ENCODE measurements at places on chromosomes 4 and X.

- DNase-seq = peak; percentile 72
Observed at GRCh38 chrX:39859991-39860861, 237.5 kb downstream of the BCOR start.

DNA sequence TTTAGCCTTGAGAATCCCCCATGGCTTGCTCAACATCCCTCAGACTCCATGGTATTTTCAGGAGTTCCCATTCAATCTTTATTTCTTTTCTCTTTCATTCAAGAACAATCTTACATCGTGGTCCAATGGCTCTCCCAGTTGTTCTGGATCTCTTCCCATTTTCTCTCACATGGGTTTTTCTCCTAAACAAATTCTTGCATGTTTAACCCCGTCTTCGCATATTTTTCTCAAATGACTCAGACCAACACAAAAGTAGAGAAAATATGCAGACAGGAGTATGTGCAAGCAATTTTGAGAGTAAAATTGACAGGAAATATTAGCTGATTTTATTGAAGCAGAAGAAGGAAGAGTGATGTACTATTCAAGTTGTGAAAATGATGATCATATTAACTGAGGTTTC, 396.4 kb upstream of the TRAM1L1 start:
- DNase-seq = no peak

DNA sequence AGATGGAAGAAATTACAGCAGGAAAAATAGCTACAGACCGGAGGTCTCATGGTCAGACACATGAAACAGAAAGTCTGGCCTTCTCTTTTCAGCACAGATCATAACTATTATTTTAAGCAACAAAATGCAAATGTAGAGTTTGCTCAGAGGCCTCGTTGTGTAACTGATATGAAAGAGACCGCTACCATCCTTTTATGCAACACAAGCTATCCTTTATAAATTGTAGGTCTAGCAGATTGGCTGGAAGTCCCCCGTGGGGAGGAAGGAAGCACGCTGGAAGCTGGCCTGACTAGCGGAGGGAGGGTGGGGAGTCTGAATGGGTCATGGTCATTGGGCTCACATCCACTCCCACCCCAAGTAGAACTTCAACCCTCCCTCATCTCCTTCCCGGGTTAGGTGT, 27.7 kb downstream of the DMP1 start:
- no peak for DNase-seq

DNA sequence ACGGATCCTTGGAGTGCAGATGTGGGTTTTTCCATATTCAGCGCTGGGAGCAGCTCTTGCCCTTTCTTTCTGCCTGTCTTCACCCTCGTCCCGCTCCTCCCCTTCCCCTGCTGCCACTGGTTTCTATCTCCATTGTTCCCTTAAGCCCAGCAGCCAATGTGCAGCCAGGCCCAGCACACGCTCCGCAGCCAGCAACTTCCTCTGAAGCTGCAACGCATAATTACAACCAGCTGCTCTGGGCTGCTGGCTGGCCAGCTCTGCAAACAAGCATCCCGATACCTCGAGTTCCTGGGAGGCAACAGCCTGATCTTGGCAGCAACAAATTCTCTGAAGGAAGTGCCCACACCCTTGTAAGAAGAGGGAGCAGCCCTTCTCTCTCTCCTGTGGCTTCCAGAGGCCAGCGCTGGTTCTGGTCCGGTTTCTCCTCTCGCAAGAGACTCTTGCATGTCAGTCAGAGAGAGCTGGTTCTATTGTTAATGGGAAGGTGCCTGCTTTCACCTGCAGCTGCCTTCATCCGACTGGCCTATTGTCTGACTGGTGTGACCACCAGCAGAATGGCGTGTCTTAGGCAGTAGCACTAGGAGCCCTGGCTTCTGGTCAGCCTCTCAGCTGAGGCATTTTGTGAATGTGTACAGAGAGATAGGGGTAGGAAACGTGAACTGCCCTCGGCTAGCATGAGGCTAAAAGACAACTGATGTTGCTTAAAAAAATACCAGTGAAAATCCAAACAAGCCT, 83.8 kb upstream of the MAML3 start:
- DNase-seq = no peak

- no peak for DNase-seq
Observed at GRCh38 chr4:8004066-8004465, 64.4 kb upstream of the AFAP1 start.

GRCh38 chr4:5796976-5797375, 86.0 kb downstream of the EVC start:
- DNase-seq = no peak

- no peak for DNase-seq
Observed at GRCh38 chr4:86653237-86653865, 59.2 kb downstream of the PTPN13 start.

GRCh38 chr4:118954246-118954645, 65.6 kb downstream of the SYNPO2 start:
- no peak for DNase-seq

DNA sequence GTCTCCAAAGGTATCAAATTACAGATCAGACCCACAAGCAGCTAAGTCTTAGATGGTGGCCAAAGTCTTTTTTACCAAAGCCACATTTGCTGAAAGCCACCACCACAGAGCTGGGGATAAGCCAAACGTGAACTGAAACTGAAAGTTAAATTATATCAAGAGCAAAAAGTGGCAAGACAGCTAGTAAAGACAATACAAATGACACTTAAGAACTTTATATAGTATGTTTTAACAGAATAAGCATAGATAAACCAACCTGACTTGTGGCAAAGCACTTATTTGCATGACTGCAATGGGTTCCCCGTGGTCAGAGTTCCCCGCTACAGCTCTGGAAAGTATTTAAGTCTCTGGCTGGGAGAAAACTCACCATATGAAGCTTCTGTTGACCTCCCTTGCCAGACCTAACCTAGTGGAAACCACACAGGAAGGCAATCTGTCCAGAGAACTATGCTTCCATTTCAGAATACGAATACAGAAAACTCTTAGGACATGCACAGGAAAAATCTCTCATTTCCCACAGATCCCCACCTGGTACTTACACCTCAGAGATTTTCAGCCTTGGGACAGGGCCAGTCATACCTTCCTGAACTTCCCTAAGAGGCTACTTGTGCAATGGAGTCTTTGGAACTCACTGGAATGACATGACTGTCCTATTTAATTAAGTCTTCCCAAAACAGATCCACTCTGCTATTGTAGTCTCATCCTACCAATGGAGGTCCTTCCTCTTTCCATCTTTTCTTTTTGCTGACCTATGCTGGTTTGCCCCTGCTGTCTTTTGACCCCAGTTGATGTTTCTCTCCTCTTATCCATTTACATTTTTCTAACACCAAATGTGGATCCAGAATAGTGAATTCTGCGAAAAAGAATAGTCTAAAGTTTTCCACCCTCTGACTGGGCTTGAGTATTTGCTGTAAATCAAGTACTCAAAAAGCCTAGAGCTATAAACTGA, 225.1 kb downstream of the NR3C2 start:
- no peak for DNase-seq

GRCh38 chr4:6291784-6292297, 22.2 kb downstream of the WFS1 start:
- DNase-seq = no peak

DNA sequence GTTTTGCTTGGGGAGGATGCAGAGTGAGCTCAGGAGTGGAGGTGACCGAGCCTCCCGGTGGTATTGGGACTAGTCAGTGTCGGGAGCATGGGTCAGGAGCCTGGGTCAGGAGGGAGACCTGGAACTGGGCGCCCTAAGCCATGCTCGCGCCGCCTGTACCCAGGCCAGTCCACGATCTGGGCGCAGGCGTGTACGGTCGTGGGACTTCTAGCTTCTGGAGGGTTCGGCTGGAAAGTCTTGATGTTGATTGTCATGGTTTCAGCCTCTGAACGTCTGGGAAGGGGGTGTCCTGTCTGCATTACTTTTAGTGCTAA, 244 bp downstream of the EIF2S3 start:
- DNase-seq = no peak

DNA sequence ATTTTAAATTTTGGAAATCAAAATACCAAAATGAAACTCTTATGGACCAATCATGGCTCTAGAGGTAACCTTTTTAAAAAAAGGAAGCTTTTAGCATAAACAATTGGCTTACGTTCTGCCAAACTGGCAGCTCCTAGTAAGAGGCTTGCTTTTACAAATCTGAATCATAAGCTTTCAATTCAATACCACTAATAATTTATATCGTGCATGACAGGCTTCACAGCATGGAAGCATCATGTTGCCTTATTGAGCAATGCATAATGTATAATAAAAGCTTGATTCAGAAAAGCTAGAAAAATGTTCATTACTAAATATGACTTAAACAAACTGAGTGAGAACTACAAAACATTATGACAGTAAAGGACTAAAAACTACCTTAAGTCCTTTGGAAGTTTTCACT, 280.9 kb downstream of the IQCM start:
- no peak for DNase-seq

- DNase-seq = no peak
Observed at GRCh38 chrX:35700121-35700520, 98.0 kb upstream of the MAGEB16 start.

- no peak for DNase-seq
Observed at GRCh38 chrX:57528670-57529255, 63.0 kb upstream of the ZXDB start.

GRCh38 chr4:68346461-68346860, 3.4 kb downstream of the YTHDC1 start:
- no peak for DNase-seq

DNA sequence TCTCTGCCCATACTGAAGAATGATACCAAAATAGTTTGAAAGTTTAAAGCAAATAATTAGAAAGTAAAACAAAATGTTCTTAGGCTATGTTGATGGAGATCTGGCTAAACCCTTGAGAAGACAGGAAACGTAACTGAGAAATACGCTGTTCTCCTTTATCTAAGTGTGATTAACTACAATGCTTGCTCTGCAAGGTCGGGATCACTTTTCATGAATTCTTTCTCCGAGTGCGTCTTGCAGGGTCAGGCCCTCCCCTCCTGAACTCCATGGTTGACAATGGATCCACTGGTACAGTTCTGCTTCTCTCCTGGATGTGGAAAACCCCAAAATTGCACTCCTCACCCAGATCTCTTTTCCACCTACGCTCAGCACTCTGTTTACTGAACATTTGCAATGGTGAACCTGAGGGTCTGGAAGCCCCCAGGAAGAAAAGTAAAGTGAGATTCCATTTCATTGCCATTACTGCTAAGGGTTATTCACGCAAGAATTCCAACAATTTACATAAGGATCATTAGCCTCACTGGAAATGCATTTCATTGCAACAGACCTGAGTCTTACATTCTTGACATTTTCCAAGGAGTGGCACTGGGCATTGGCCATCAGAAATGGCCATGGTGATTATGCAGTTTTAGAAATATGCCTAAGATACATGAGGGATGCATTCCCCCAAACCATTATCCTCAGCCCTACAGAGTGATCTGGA, 24.6 kb upstream of the WWC2 start:
- DNase-seq = no peak

GRCh38 chr4:69860521-69861298, 765 bp upstream of the SULT1E1 start:
- DNase-seq = no peak

- no peak for DNase-seq
Observed at GRCh38 chrX:698206-698605, 67.6 kb downstream of the SHOX start.

- no peak for DNase-seq
Observed at GRCh38 chr4:90544532-90545045, 417.4 kb downstream of the CCSER1 start.

DNA sequence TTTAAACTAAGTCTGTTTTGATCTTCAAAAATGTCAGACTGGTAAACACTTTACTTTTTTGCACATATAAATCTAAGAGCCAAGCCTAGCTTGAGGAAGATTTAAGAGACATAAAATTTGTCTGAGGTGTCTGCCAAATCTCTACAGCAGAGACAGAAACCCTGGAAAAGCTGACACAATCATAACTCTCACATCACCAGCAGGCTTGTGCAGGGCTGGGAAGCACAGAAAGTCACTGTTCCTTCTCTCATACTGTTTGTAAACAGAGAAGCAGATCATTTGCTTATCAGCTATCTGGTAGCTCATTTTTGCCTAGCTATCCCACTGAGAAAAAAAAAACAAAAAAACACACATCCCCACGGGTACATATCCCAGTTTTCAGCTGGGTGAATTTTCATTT, 7.0 kb downstream of the ENOX2 start:
- no peak for DNase-seq

- no peak for DNase-seq
Observed at GRCh38 chr4:113643505-113643904, 118.0 kb downstream of the CAMK2D start.

Measured in activated T-cell treated with anti-CD3 and anti-CD28 coated beads, Interleukin-2, amount 50 U/mL, for 1 hour (primary cell).